Endodermal cell (in vitro differentiated cells): ENCODE measurements at places on chromosomes 5 and 9.

- H3K4me1 ChIP-seq, result no peaks in the 10 kb centered on the region
- H3K27me3 ChIP-seq, result peaks cover 42% of the 10 kb centered on the region
- no peaks in the 10 kb centered on the region for H3K36me3 ChIP-seq
- no peak for DNase-seq
- no peak overlapping the region for H3K27ac ChIP-seq
- peak overlapping the region; percentile 84 for H3K4me3 ChIP-seq
These were observed 702 bp upstream of the PRELID2 start for GRCh38 chr5:145835848-145836239.

- no peaks in the 10 kb centered on the region for H3K27me3 ChIP-seq
- H3K4me1 ChIP-seq, result no peaks in the 10 kb centered on the region
These were observed 153.3 kb upstream of the IZUMO3 start for GRCh38 chr9:24698881-24699518.

GRCh38 chr5:79871364-79872120, 119.5 kb downstream of the MTX3 start:
- H3K4me3 ChIP-seq, result no peak overlapping the region
- DNase-seq, result no peak
- no peak overlapping the region for H3K27ac ChIP-seq

- no peaks in the 10 kb centered on the region for H3K27me3 ChIP-seq
- no peak overlapping the region for H3K27ac ChIP-seq
- no peak for DNase-seq
- no peak overlapping the region for H3K4me3 ChIP-seq
These were observed 49.9 kb downstream of the ISL1 start for GRCh38 chr5:51433052-51433710.

- no peak overlapping the region for H3K4me3 ChIP-seq
- H3K27me3 ChIP-seq, result no peaks in the 10 kb centered on the region
- H3K4me1 ChIP-seq, result no peaks in the 10 kb centered on the region
These were observed 53.7 kb upstream of the ADAMTS19 start for GRCh38 chr5:129406440-129406839.

DNA sequence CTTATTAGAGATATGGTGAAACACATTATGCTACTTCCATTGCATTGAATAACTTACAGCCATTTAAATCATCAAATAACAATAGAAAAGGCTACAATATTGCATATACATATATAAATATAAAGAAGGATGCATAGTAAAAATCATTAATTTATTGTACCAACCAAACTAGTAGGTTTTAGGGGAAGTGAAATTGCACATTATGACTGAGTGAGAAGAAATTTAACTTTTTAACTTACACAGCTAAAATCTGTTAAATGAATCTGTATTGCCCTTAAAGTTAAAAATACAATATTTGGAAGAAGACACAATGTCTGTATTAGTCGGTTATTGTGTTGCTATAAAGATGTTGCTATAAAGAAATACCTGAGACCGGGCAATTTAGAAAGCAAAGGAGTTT, 2073.7 kb upstream of the ACO1 start:
- no peaks in the 10 kb centered on the region for H3K27me3 ChIP-seq
- no peaks in the 10 kb centered on the region for H3K4me1 ChIP-seq
- no peaks in the 10 kb centered on the region for H3K36me3 ChIP-seq
- DNase-seq, result no peak
